ENCODE measurements at places on chromosomes 3 and 15.

DNA sequence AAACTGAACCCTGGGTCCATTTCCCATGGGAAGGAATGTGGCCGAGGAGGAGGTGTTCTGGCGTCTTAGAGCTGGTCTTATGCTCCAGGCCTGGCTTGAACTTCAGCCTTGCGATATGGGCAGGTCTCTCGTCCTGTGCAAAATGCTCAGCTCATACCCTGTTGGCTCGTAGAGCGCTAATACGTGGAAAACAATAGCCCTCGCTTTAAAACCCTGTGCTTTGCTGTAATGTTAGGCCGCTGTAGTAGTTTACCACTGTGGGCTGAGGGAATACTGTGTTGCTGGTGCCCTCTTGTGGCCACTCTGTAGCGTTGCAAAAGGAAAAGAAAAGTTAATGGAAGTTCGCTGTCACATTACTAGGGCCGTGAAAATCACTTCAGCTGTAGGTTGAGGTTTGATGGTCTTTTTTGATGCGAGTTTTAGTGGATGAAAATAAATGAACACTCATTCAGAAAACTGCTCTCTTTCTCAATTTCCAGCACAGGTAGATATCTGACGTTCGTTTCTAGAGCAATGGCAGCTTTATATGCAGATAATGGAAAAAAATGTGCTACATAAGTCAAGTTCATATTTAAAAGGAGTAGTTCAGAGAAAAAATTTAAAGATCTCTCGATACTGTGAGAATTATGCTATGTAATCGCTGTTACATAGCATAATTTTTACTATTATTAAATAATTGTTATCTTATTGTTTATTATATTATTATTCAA lies 92.9 kb downstream of the MCTP2 start:
- DNase-seq, result peak; percentile 28

- no peak for DNase-seq
Measured at GRCh38 chr15:24943361-24943760, 11.4 kb upstream of the SNRPN start.

DNA sequence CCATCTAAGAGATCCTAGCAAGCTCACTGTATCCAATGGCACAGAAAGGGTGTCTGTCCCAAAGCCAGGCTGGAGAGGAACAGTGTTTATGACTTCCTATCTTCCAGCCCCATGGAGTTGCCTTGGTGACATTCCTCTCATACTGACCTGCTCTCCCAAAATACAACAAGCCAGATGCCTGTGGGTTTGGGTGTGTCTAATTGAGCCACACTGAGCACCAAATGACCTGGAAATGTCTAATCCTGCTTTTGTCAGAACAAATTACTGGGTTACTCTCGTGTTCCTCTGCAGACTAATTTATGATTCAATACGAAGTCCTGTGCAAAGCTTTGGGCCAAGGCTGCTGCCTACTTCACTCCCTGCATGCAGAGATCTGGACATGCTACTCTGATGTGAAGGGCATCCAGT lies 98.1 kb upstream of the STRIT1 start:
- DNase-seq, result no peak

- DNase-seq, result no peak
Measured at GRCh38 chr3:72517921-72518424, 330.3 kb downstream of the SHQ1 start.

DNA sequence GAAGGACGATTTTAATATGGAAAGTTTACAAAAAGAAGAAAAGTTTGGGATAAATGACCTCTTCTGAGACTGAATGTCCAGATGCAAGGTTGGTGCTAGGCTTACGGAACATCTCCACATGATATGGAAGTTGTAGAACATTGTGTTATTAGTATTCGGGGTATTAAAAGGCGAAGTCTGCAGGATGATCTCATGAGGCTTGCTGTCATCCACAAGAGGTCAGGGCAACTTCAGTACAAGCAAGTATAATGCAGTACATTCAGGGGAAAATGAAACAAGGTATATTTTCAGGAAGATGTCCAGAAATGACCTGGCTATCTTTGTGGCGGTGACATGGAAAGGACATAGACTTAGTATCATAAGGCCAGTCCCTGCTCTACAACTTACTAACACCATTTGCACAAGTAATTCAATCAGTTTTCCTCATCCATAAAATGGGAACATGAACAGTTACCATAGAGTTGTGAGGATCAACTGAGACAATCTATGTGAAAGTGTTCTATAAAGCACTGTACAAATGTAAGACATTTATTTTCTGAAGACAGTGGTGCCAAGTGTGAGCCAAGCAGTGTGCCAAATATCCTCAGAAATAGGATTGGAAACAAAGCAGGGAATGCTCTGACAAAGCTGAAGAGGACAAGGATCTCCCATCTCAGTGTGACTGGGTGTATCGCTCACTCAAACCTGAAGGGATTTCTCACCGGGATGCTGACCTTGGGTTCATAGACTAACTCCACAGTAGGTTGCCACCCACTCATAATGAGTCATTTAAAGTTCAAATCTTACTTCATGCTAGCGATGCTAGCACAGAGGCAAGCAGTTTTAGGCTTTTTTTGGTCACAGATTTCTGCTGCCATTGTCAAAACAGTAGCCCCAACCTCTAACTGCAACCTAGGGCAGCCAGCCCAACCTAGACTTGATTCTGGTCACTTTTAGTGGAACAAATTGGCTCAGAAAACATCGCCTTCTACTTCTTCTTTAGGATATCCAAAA lies 118.3 kb downstream of the TIGIT start:
- no peak for DNase-seq

DNA sequence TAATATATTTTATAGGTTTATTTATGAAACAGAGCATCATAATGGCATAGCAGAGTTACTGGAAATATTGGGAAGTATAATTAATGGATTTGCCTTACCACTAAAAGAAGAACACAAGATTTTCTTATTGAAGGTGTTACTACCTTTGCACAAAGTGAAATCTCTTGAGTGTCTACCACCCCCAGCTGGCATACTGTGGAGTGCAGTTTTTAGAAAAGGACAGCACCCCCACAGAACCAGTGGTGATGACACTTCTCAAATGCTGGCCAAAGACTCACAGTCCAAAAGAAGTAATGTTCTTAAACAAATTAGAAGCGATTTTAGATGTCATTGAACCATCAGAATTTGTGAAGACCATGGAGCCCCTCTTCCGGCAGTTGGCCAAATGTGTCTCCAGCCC lies 58.1 kb downstream of the DNAH1 start:
- no peak for DNase-seq

GRCh38 chr3:140242818-140243276 lies 307.9 kb downstream of the CLSTN2 start:
- no peak for DNase-seq

GRCh38 chr3:30232142-30232541 lies 374.3 kb upstream of the TGFBR2 start:
- no peak for DNase-seq

- no peak for DNase-seq
Measured at GRCh38 chr15:29473621-29474105, 204.0 kb upstream of the NSMCE3 start.

DNA sequence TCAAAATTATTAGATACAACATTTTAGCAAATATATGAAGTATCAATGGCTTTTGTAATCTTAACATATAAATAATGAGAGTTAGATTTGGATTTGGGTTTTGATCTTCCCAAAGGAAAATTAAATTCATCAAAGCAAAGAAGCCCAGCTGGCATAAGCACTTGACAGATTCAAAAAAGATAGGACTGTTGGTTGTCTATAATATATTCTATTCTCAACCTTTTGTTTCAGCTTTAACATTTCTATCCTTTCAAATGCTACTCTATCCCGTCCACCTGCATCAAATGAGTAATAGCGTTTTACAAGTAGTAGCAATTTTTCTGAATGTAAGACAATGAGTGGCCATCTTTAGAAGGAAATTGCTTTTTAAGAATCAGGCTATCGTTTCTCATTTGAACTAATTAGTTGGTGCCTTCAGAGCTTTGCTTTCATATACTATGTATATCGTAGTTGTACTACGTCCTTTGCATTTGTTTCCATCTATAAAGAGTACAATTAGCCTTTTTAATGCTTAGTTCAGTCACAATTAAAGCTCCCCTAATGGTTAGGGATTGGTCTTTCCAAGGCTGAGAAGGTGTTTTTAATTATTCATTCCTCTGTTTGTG lies 278.0 kb downstream of the UBE2E2 start:
- no peak for DNase-seq

DNA sequence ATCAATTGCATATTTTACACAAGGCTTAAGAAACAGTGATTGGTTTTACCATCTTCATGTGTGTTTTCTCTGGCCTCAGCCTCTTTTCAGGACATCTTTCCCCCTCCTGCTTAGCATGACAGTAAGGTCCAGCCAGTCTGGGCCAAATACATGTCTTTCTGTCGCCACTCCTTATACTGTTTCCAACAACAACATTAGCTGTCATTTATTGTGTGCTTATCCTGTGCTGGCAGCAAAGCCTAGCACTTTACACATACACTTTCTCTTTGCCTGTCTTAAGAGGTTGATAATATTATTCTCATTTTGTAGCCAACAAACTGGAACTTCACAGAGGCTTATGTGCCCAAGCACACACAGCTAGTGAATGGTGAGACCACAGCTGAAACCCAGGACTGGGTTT lies 37.8 kb downstream of the B3GALNT1 start:
- DNase-seq, result no peak

DNA sequence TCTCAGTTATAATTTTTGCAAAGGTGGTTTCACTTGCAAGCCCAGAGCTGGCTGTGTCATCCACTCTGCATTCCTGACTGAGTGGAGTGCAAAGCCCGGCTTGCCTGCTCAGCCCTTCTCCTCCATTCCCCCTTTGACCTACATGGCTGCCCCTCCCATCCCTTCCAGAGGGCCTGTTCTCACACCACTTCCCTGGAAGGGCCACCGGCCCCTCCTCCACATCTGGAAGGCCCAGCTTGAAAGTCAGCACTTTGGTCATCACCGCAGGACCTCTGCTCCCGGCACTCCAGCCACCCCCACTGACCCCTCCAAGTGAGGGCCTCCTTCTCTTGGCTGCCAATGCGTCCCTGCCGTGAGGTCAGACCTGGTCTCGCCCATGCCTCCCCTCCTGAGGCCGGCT lies 74.1 kb upstream of the RNF7 start:
- no peak for DNase-seq

- DNase-seq, result no peak
Measured at GRCh38 chr15:57064033-57064432, 145.6 kb downstream of the TCF12 start.

DNA sequence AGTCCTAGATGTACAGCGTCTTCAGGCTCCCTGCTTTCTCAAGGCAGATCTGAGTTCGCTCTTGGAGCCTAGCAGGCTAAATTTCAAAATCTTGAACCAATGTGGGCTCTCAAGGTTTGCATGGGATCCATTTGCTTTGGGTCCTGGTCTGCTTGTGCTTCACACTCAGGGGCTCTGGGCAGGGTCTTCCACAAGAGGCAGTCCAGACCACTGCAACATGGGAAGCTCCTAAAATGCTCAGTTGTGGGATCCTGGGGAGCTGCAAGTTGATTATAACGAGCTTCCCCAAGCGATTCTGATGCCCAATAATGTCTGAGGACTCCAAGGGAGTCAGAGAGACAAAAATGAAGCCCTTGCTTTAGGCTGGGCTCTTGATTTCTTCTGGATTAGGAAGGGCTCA lies 6.7 kb downstream of the NUTM1 start:
- no peak for DNase-seq

- no peak for DNase-seq
Measured at GRCh38 chr3:112486811-112487505, 12.3 kb downstream of the BTLA start.

DNA sequence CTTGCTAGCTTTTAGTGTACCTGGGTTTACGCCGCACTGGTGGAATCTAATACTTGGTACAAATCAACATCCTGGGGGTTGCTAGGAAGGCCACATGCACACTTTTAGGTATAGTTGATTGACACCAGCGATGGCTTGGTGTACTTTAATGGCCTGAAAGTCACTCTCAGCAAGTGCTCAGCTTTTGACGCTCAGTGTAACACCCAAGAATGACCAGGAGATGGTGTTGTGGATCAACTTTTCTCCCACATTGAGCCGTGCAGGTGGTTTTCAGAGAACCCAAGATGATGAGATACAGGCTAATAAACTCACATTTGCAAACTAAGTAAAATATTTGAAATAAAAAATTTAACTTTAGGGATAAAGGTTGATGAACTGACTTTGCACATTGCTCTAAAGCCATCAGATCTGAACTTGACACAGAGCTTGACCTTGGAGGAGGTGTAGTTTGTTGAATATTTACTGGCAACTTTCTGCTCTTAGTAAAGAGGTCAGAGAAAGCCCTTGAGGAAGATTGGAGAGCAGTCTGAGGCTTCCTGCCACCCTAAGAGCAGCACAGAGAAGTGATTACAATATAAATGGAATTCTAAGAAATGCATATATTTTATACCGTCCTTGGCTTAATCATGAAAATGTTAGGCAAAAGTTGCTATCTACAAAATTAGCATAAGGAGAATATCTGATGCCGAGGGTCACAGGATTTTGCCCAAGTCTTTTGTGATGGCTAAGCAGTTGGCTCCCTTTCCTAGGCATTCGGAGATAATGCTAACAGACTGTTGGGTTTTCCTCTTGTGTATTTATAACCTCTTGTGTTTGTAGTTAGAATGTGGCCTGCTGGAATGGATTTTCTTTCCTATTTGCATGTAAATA lies 143.4 kb upstream of the RASGRP1 start:
- DNase-seq, result no peak

DNA sequence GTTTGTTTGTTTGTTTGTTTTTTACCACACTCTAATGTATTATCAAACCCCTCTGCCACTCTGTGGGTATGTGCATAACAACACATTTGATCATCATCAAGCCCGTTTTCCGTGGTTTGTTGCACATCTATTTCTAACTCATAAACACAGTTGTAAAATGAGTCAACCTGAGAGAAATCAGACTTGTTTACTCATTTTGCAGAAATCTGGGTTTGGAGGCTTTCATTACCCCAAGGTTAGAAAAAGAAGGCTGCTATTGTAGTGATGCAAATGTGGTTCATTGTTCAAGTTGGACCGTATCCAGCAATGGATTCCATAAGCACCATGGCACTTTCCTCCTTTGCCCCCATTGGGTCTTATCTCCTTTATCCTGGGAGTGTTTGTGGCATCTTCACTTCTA lies 353.2 kb upstream of the SOX2 start:
- DNase-seq, result no peak

- peak; percentile 32 for DNase-seq
Measured at GRCh38 chr3:138187296-138188012, at the start of gene ARMC8. Gene ARMC8 (plus strand): TSS chr3:138187301. CDS start chr3:138187555, 254 bp downstream.

DNA sequence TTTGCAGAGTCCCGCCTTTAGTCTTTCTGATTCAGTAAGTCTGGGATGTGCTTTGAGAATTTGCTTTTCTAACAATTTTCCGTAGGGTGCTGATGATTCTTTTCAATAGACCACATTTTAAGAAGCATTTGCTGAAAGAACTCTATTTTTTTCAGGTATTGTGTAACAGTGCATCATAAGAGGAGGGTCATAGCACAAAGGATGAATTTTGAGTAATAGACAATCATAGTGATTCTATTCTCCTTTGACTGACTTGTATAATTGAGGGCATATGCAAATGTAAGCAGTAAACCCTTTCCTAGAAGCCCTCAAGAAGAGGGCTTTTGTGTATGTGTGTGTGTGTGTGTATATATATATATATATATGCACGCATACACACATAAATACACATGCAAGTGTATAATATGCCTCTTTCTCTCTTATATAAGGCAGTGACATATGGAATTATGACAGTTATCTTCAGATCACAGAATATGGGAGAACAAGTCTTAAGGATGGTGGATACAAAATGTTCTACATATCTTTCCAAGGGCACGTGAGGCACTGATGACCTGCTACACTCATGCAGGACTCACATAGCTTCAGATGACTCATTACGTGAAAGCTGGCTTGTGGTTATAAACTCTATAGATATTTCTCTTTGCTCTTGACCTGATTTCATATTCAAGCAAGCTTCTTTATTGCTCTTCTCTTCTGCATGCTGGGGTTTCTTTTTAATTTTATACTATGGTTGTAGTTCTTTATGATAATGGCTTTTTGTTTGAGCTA lies 6.5 kb upstream of the PLSCR1 start:
- DNase-seq, result no peak

GRCh38 chr3:141875893-141876380 lies 506 bp upstream of the ATP1B3 start:
- peak; percentile 83 for DNase-seq

Data from Peyer's patch (tissue), 4 donors.